ENCODE measurements at places on chromosomes 4 and X.

DNA sequence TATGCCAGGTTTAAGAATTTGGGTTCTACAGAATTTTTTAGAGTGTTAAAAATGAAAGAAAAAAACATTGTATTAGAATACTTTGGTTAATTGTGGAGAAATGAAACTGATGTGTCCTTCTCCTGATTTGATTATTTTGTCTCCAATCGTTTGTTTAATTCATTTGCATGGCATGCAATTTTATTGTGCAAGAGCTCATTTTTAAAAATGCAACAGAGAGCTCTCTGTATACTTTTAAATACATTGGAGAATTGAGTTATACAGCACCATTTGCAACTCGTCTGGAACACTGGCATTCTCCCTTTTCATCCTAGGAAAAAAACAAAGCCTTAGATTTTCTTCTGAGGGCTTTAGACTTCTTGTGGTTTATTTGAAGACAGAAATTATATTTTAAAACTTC lies 689 bp downstream of the EXOC1L start:
- DNase-seq, result no peak

- no peak for DNase-seq
Measured at GRCh38 chrX:150968862-150969720, 14.0 kb upstream of the HMGB3 start.

DNA sequence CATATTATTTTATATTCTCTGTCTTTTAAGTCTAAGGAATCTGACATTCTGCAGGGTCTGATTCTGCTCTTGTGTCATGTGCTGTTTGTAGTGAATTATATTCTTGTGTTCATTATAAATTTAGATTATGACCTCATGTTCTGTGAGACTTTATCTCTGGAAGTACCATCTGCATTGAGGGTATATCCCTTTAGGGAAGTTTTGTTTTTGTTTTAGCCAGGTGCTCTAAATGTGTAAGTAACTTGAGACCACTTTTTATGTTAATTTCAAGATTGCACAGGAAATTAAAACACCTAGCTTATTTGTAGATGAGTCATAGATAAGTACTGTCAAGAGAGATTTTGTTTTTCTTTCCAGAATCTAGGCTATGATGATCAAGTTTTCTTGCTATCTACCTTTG lies 35.0 kb upstream of the DKK2 start:
- DNase-seq, result no peak

GRCh38 chr4:818106-818921 lies 7.6 kb downstream of the CPLX1 start:
- DNase-seq, result no peak

DNA sequence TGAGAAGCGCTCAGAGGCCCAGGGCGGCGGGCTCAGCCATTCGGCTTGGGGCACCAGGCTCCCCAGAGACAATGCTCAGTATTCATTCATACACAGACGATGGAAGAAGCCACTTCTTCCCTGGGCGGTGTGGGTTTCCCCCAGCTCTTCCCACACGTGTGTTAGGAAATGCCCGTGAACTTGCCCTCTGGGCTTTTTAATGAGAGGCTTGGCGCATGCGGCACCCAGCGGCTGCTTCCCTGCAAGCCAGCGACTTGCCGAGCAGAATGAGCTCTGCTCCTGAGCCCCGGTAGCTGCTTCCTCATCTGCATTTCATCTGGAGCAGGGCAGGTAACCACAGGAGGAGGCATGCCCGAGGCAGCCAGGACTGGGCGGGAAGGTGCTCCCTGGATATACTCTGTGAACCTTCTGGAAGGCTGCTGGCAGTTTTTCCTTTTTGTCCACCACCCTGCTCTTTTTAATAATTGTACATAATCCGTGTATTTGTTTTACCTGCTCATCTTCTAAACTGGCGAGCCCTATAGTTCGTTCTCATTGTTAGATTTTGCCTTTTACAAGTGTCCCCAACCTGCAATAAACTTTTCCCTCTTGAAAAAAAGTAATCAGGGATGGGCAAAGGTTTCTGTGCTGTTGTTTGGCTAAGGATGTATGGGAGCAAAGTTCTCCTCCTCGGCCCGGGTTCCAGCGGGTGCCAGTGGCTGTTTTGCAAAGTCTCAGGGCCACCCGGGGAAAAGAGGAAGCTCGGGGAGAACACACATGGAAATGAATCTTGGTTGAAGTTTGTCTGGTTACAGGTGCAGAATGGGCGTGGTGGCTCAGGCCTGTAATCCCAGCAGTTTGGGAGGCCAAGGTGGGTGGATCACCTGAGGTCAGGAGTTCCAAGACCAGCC lies 178.8 kb downstream of the DCLK2 start:
- DNase-seq, result no peak

DNA sequence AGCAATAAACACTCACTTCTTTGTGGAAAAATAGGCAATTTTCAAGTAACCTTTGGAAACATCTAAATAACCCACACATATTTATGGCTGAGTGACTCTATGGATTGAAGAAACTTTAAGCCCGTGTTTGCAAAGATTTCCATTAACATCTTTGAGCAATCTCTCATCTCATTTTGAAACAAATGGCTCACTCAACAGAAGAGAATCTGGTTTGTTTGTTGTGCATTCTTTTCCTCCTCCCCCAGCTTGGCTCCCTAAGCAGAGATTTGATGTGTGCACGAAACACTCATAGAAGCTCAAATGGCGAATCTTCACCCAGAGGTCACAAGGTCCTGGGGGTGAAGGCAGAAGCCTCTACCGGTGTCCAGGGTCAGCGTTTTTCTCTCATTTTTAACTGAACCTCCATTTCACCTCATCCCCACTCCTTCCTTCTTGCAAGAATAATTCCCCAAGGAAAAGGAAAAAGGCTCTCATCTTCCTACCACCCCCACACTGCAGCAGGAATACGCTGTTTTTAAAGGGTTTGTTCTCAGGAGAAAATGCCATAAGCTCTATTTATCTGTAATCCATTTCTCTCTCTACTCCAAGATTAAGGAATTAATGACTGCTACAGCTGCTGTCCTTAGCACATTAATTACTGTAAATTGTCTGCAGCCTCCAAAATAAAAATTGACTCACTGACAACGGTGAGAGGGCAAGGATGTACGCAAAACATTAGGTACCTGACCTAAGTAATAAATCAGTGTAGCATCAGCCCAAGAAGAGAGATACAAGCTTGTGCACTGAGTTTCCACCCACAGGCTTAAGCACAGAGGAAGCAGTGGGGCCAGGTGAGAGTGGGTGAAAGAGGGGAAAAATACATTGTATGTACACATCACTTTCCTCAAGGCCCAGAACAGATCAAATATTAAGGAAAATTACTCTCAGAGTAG lies 307.6 kb upstream of the NOCT start:
- DNase-seq, result no peak

DNA sequence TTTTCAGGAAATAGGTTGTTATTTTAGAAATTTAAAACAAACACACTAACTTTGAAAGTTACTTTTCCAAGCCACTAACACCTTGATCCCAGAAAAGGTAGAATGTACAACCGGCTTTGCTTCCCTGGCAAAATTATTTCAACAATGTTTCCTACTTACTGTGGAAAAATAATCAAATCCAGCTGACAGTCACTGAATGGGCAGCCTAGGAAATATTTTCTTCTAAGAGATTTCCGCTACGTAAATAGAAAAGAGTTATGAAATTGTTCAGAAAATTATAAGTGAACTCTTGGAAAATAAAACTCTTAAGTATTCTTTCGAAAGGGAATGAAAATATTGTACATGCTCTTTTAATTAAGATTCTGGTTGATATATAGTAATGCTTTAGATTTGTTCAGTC lies 195.7 kb downstream of the GASK1B start:
- no peak for DNase-seq

DNA sequence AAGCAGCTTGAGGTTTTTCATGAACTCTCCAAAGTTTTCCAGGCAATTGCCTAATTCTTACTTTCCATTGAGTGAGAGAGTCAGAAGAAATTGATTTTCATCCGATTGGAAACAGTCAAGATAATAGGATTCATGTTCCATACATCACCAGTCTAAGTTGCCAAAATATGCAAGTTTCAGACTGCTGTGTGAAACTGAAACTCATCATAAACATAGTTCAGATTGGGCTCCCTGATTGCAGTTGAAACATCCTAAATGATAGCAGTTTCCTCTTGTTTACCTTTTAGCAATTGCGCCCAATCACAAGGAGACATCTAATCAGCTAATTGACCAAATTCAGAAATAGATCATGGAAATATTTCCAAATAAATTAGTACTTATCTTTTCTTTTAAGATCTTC lies 56.8 kb downstream of the SPANXN4 start:
- DNase-seq, result no peak

GRCh38 chr4:30396772-30397475 lies 323.2 kb upstream of the PCDH7 start:
- DNase-seq, result no peak

DNA sequence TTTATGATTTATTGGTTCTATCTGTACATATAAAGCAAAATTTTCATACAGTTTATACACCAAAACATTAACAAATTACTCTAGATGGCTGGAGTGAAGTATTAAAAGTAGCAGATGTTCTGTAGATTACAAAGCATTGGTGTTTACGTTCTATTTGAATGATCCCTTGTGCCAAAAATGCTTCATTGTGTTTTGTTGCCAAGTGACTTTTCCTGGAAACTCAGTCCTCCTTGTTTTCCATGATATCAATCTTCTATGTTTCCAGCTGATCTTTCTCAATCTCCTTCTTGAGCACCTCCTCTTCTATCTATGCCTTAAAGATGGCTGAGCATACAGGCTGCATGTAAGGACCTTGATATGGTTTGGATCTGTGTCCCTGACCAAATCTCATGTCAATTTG lies 263.6 kb upstream of the CTSO start:
- no peak for DNase-seq

DNA sequence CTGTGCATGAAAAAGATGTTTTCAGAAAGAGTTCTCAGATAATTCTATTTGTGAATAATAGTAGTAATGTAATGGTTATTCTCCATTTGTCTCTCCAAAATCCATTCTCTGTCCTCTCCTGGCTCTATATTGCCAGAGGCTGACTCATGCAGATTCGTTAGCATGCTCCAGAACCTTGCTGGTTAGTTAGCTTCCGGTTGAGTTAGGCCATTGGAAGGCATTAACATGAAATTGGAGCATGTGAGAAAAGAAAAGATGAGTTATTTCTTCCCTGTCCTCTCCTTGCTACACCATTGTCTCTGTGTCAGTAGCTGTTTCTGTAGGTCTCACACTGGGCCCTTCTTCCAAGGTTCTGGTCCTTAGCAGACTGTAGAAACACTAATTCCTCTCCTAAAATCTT lies 23.5 kb upstream of the PRDM8 start:
- no peak for DNase-seq

- DNase-seq, result no peak
Measured at GRCh38 chrX:40394302-40394701, 186.5 kb upstream of the ATP6AP2 start.

GRCh38 chr4:128958194-128958593 lies 135.1 kb downstream of the SCLT1 start:
- no peak for DNase-seq

DNA sequence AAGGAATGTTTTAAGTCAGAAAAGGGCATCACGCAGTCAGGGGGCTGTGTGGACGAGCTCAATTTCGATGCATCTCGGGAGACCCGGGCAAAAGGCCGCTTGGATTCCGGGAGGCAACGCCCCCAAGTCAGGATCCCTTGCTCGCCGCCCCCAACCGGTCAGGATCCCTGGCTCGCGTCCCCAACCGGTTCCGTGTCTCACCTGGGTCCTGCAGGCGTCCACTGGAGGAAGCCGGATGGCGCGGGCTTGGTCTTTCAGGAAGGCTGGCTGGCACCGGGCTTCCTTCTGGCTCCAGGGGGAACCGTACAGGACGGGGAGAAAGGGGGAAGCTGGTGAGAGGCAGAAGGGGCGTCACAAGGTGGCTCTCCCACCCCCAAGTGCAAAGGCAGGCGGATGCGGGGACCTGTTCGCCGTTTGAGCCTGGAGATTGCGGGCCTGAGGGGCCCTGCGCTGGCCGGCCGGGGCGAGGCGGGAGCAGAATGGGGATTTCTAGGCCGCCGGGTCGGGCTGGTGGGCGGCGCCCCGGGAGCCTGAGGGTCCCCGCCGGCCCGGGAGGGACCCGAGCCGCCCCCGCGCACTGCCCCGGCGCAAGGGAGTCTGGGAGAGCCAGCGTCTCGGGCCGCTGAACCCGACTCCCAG lies 84.7 kb downstream of the HPRT1 start:
- DNase-seq, result peak; percentile 31

DNA sequence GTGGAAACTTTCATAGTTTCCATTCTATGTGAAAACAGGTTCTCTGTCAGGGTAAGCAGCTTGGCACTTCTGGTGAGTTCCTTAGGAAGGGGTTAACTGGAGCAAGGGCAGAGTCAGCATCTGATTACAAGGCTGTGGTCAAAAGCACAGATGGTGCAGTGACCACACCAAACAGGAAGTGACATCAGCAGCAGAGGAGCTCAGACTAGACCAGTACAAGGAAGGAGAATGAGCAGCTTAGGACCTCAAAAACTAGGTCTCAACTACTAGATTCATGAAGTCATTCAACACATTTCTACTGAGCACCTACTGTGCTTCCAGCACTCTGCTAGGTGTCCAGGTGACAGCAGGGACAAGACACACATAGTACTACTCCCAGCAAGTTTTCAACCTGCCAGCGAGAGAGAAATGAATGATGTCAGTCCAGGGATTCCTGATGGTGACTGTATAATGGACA lies 130.2 kb downstream of the AMELX start:
- DNase-seq, result no peak
